ENCODE measurements at places on chromosomes 3 and 15. TPM values are rescaled to one million over a fixed set of nuclear protein-coding genes. Genes with fewer than 3 reads are reported as not detected.

EEF1AKMT4 gene
- total RNA-seq = 1.7 TPM

MAN2C1 gene
- 300 TPM for total RNA-seq

DNA sequence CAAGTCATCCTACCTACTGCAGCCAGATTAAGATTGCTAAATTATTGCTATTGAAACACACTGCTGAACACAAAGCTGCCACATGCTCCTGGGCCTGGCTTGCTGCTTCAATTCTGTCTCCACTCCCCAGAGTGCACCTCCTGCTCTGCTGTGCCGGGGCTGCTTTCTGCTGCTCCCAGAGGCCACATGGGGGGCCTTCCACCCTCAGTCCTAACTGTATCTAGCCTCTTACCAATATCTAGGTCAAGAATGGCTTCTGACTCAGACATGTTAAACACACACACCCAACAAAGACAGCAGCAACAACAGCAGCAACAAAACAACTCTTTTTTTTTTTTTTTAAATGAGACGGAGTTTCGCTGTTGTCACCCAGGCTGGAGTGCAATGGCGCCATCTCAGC, 33.0 kb downstream of the MYZAP start:
- DNase-seq = no peak

GRCh38 chr3:155595371-155595770, 149.5 kb downstream of the PLCH1 start:
- DNase-seq = no peak

- no peak for DNase-seq
These were observed 48.1 kb downstream of the STARD5 start for GRCh38 chr15:81275711-81276392.

DNA sequence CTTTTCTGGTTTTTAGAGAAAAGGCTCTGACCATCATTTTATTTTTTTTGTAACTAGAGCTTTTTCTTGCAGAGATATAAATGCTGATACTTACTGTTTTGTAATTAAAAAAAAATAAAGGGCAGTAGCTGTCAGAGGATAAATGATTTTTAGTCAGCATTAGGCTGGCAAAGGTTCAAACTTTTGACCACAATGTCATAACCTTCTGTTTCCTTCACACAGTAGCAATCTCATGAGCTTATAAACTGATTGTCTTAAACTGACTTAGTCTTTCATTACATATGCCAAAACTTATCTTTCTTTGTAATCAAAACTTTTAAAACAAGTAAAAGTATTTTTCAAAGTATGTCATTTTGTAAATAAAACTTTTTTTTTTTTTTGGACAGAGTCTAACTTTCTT, 841.9 kb downstream of the OTOL1 start:
- DNase-seq = no peak

DNA sequence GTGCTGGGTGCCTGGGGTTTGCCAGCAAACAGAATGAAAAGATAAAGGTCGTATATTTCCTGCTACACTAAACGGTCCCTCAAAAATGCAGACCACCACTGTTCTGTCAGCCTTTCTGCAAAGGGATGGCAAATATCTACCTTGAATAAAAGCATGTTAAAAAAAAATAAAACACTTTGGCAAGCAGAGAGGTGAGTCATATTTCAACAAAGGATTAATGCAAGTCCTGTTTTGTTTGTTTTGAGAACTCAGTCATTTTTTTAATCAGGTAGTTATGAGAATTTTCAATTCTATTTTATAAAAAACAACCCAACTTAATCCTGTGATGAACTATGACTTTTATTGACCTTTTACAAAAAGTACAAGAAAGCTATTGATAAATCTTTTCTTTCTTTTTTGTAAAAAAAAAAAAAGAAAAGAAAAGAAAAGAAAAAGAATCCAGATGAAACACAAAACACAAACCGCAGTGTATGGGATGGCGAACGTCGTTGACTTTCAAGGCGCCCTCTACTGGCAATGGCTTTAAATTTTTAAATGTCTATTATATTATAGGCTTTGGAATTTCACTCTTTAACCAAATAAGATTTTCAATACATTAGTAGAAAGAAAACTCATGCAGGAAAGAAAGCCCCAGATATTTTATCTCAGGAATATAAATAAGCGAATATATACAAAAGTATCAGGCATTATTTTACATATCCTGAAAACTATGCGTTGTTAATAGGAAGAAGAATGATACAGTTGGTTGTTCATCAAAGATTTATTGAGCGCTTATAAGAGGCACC, 87.8 kb downstream of the NCEH1 start:
- DNase-seq = peak; percentile 30

GRCh38 chr15:67700023-67700422, 125.3 kb upstream of the SKOR1 start:
- no peak for DNase-seq

GRCh38 chr3:4551051-4551711, 58.0 kb downstream of the ITPR1 start:
- no peak for DNase-seq

- no peak for DNase-seq
These were observed 229.4 kb downstream of the SI start for GRCh38 chr3:164848923-164849322.

DNA sequence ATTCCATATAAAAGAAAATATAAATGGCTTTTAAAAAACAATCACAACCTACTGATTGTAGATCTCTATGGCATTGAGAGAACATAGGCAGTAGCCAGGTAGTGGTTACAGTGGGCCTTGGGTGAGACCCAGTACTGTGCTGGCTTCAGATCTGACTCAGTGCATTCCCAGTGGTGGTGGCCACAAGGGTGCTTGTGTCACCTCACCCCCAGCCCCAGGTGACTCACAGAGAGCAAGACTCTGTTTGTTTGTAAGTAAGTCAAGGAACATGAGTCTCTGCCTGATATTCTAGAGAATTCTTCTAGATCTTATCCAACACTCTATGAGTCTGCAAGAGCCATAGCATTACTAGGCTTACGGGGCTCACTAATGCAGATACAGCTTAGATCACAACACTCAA, 118.8 kb upstream of the AZI2 start:
- DNase-seq = no peak
